ENCODE measurements at places on chromosomes 1 and 21. TPM values are rescaled to one million over a fixed set of nuclear protein-coding genes. Genes with fewer than 3 reads are reported as not detected.

GRCh38 chr1:185674201-185674600 is 60.0 kb upstream of the HMCN1 start:
- H3K36me3 ChIP-seq, result no peaks in the 10 kb centered on the region
- no peak overlapping the region for H3K27ac ChIP-seq
- H3K27me3 ChIP-seq, result 0 out of 3 replicates have a peak, but pooled peaks cover 4% of the 10 kb centered on the region

DNA sequence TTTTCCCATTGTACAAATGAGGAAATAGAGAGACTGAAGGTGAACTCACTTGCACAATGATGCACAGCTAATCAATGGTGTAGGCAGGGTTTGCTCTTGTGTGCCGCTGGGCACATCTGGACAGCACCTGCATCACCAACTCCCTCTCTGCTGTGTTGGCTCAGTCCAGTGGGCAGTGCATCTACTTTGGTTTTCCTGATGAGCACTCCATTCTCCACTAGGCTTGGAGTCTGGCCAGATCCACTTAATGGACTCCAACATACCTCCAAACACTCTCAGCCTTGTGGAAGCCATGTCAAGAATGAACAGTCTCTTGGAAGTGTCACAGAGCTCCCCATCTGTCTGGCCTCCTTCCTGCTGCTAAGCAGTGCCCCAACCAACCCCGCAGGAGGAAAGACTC is 152.2 kb downstream of the HIVEP3 start:
- no peak overlapping the region for H3K4me3 ChIP-seq
- DNase-seq, result no peak
- H3K36me3 ChIP-seq, result no peaks in the 10 kb centered on the region
- H3K27me3 ChIP-seq, result peaks cover 11% of the 10 kb centered on the region
- H3K4me1 ChIP-seq, result no peaks in the 10 kb centered on the region

DNA sequence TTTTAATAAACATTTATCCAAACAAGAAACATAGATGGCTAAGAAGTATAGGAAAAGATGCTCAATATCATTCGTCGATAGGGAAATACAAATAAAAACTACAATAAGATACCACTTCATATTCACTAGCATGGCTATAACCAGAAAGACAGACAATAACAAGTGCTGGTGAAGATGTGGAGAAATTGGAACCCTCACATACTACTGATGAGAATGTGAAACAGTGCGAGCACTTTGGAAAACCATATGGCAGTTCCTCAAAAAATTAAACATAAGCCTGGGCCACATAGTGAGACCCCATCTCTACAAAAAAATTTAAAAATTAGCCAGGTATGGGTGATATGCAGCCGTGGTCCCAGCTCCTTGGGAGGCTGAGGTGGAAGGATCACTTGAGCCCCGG is 9.1 kb upstream of the TMEM54 start:
- no peak overlapping the region for H3K27ac ChIP-seq
- no peak overlapping the region for H3K4me3 ChIP-seq
- H3K4me1 ChIP-seq, result no peaks in the 10 kb centered on the region

- peaks cover 7% of the 10 kb centered on the region for H3K36me3 ChIP-seq
- H3K4me3 ChIP-seq, result no peak overlapping the region
- H3K27me3 ChIP-seq, result peaks cover 9% of the 10 kb centered on the region
- H3K27ac ChIP-seq, result no peak overlapping the region
Observed at GRCh38 chr21:44982558-44983250, 42.9 kb downstream of the SLX9 start.

- H3K27ac ChIP-seq, result no peak overlapping the region
- DNase-seq, result peak; percentile 21
- H3K4me3 ChIP-seq, result no peak overlapping the region
- no peaks in the 10 kb centered on the region for H3K36me3 ChIP-seq
- H3K4me1 ChIP-seq, result no peaks in the 10 kb centered on the region
Observed at GRCh38 chr1:56461158-56462127, 117.9 kb downstream of the PLPP3 start.

GRCh38 chr1:58575551-58576324 is 1.3 kb downstream of the TACSTD2 start:
- no peaks in the 10 kb centered on the region for H3K4me1 ChIP-seq
- H3K27me3 ChIP-seq, result peaks cover 8% of the 10 kb centered on the region
- H3K4me3 ChIP-seq, result no peak overlapping the region
- H3K27ac ChIP-seq, result no peak overlapping the region
- no peak for DNase-seq

- no peaks in the 10 kb centered on the region for H3K27me3 ChIP-seq
- peaks cover 4% of the 10 kb centered on the region for H3K4me1 ChIP-seq
- H3K4me3 ChIP-seq, result no peak overlapping the region
- DNase-seq, result no peak
- no peak overlapping the region for H3K27ac ChIP-seq
Observed at GRCh38 chr1:167899253-167899681, 14.7 kb downstream of the ADCY10 start.

- peaks cover 60% of the 10 kb centered on the region for H3K27me3 ChIP-seq
- H3K36me3 ChIP-seq, result no peaks in the 10 kb centered on the region
- H3K27ac ChIP-seq, result no peak overlapping the region
- peak; percentile 80 for DNase-seq
- H3K4me3 ChIP-seq, result no peak overlapping the region
Observed at GRCh38 chr1:47449822-47450552, 12.1 kb downstream of the FOXD2 start.

DNA sequence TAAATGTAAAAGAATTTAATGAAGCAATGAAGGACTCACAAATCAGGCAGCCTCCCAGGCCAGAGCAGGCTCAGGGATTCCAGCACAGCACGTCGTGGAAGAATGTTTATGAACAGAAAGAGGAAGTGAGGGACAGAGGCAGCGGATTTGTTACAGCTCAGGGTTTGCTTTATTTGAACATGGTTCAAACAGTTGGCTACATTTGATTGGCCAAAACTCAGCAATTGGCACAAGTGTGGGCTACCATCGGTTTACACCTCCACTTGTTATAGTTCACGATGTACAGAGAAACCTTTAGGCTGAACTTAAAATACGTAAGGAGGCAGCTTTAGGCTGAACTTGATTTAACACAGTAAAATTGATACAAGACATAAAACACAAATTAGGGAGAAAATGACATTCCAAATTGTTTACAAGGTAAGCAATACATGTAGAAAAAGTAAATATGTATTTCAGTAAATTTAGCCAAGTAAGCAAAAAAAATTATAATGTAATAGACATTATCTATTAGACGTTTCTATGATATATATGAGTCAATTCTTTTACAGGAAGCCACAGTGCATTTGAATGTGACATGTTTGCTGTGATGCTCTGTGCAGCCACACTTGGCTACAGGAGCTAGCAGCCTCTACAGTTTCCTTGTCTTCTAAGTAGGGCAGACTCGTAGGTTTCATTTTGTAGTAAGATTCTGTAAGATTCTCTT is 126.5 kb downstream of the ADSS2 start:
- DNase-seq, result no peak
- peaks cover 3% of the 10 kb centered on the region for H3K4me1 ChIP-seq
- H3K36me3 ChIP-seq, result no peaks in the 10 kb centered on the region
- H3K27ac ChIP-seq, result peak overlapping the region; percentile 42

GRCh38 chr1:239952348-239953308 is 139.1 kb upstream of the FMN2 start:
- H3K4me1 ChIP-seq, result no peaks in the 10 kb centered on the region
- H3K4me3 ChIP-seq, result no peak overlapping the region
- no peaks in the 10 kb centered on the region for H3K36me3 ChIP-seq

Gene WNT3A
- not detected for total RNA-seq

Gene AIRE
- not detected for total RNA-seq
